ENCODE measurements at places on chromosomes 1 and 21.

DNA sequence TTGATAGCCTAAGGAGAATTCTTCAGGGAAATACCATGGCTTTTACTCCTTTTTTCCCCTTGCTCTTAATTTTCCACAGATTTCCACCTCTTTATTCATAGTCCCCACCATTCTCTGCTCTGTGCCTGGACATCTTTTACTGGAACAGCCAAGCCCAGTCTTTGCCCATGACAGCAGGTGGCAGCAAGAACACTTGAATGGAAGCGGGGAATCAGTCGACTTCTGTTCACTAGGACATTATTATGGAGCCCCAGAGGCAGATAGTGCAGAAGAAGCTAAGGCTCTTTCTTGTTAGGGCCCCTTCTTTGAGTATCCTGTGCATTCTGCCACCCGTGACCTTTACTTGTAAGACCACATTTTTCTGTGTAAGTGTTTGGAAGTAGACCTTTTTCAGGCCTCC is 6.3 kb downstream of the OR14I1 start:
- DNase-seq: peak; percentile 9

DNA sequence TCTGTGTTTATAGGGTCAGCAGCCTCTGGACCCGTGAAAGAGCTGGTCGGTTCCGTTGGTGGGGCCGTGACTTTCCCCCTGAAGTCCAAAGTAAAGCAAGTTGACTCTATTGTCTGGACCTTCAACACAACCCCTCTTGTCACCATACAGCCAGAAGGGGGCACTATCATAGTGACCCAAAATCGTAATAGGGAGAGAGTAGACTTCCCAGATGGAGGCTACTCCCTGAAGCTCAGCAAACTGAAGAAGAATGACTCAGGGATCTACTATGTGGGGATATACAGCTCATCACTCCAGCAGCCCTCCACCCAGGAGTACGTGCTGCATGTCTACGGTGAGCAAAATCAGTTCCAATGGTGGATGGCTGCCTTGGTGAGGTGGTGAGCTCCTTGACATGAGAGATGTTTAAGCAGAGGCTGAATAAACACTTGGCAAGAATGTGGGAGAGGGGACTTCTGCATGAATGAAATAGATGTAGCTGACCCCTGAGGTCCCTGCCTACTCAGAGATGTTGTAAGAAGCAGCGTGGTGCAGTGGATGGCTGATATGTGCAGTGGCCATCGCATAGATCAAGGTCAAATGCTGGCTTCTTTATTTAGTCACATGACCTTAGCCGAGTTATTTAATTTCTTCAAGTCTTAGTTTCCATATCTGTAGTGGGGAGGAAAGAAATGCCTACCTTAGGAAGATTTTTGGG is 9.3 kb downstream of the SLAMF7 start:
- peak; percentile 90 for DNase-seq

DNA sequence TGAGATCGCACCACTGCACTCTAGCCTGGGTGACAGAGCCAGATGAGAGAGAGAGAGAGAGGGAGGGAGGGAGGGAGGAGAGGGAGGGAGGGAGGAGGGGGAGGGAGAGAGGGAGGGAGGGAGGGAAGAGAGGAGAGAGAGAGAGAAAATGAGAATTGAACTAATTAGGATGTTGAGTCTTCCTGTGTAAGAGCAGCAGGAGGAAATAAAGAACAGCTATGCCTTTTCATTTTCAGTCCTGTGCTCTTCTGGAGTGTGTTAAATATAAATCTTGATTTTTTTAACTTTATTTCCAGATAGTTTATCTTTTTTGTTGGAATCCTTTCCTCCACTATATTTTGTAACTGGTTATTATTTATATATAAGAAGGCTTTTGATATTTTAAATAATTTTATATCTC is 27.1 kb downstream of the DNTTIP2 start:
- no peak for DNase-seq

DNA sequence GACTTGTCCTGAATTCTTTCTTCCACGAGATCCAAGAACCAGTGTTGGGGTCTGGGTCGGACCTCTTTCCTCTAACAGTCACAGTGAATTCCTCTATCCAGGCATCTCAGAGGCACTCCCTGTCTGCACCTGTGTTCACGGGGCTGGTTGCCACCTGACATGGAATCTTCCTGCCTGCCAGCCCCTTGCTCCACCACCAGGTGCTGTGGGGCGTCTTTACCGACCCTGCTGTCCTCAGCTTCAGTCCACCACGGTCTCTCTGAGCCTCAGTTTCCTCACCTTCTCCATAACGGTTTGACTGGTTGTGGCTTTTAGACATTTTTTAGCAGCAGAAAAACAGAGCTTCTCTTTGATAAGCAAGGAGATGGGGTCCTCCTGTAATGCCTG is 62.7 kb downstream of the SDC3 start:
- DNase-seq: no peak

DNA sequence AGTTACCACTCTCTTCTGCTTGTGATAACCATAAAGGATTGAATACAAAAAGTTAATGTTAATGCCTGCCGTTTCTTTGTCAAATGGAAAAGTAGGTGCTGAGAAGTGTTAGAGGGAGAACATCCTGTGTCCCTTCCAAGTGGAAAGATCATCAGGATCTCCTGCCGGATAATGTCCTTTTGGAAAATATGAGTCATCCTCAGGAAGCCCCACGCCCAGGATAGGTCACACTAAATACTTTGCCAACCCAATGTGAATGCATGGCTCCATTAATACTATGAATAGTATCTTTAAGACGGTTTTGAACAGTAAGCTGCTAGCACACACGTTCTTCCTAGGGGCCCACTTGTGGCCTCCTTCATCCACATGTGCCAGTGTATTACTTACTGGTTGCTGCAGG is 279.5 kb downstream of the ZNF326 start:
- DNase-seq: no peak
